ENCODE measurements at places on chromosomes 1 and 21.
A peak's percentile ranks its signal among the peaks of the same experiment; 100 is the strongest.

DNA sequence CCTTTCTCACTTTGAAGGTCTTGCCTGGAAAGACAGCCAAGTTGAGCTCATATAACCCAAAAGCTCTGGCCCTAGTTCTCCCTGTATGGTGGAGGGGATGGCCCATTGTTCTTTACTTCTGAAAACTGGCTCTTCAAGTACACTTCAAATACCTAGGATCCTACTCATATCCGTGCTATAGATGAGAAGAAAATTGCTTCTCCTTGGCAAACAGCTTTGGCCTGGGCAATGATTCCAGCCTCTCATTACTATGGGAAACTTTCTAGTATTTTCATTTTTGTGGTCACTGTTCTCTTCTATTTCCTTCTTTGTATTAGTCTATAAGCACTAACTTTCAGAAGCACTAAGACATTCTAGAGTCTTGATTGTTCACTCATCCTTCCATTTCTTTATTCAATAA lies 53.7 kb downstream of the ZNF697 start:
- DNase-seq: no peak

- DNase-seq: no peak
These were observed 4.5 kb downstream of the TNFSF4 start for GRCh38 chr1:173202424-173203145.

- DNase-seq: peak; percentile 57
These were observed 26.5 kb upstream of the PLA2G2C start for GRCh38 chr1:20212685-20213331.

GRCh38 chr1:78471890-78472620 lies 18.7 kb upstream of the PTGFR start:
- no peak for DNase-seq
